ENCODE measurements at places on chromosomes 2 and 18.

DNA sequence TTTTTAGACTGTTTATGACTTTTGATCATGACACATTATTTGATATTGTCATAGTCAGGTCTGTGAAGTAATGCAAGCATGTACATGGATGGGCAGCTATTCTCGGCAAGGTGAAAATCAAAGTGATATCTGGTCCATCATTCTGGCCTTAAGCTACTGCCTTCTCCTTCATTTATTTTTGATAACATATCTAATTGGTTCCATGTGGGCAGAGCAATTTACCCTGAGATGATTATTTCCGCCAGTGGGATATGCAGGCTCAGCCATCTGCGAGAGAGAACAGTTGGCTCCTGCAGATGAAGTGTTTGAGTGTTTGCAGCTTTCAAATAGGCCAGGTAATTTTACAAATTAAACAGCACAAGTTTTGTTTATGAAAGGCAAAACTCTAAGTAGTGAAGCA, 116.4 kb downstream of the LYPD6 start:
- peak; percentile 12 for DNase-seq

DNA sequence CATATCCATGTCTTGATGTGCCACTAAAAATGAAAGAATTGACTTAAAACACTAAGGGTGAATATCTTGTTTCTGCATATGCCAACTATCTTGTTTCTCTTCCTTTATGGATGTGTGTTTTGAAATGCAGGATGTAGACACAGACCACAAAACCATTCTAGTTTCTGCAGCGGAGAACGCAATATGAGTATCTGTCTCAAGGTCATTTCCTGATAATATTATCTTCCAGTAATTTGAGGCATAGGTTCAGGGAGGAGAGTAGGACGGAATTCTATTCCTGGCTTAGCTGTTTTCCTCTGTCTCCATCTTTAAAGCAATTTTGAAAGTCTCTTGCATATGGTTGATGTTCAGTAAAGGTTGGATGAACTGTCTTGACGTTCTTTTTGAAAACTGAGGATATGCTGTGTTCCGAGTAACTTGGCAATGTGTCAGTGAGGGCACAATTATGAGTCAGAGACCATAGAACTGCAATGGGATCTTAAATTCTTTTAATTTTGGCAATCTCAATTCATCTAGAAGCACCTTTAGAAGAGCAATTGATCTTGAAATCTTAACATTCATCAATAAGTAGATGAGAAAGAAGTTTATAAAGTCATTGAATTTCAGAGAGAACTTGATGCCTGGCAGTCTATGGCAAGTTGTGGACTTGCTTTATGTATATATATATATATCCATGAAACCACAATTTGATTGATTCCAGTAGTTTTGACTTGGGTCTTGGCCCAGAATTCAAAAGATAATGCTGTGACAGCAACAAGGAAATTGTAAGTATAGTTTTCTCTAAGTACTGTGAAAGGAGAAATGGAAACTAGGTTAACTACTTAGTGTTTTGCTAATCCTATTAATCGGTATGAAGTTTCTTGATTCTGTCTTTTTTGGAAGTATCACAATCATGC, 24.8 kb downstream of the RAB27B start:
- DNase-seq: no peak

GRCh38 chr18:77077941-77078689, 54.5 kb downstream of the MBP start:
- DNase-seq: no peak

DNA sequence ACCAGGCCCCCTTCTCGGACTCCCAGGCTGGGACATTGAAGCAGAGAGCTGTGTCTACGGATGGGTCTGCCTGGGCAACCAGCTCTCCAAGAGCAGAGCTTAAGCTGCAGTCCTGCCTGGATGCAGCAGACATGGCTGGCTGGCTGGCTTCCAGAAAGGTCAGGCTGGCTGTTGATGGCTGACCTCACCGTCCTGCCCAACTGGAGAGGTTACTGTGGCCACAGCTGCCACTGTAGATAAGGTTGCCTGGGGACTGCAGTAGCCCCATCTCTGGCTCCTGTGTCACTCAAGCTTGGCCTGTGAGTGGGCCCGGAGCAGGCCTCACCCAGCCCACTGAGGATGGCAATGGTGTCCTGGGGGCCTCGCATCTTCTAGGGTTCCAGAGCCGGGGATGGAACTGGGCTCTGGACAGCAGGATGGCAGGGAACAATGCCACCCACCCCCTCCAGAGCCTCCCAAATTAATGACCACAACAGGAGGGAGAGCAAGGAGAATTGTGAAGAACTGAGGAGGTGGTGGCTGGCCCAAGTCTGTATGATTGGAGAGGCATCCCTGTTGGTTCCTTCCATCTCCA, 37.0 kb upstream of the FOSL2 start:
- DNase-seq: no peak

GRCh38 chr18:44229693-44230108, 451.0 kb upstream of the SETBP1 start:
- DNase-seq: no peak

DNA sequence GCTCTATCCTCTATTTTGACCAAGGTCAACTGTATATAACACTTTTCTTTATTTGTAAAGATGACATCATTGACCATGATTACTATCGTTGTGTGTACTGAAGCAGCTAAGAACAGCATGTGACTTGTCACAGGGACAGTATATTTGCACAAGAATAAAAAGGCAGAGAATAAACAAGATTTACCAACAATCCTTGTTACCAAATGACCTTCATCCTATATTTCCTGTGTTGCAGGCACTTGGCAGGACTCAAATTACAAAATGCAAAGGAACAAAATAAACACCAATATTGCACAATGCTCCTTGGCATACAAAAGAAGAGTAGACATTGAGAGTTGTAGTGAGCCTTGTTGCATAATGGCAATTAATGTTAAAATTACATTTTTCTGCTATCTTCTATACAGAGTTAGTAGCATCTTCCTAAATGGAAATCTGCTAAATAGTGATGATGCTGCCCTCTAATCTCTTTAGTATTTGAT, 61.8 kb downstream of the RFTN2 start:
- DNase-seq: peak; percentile 68

DNA sequence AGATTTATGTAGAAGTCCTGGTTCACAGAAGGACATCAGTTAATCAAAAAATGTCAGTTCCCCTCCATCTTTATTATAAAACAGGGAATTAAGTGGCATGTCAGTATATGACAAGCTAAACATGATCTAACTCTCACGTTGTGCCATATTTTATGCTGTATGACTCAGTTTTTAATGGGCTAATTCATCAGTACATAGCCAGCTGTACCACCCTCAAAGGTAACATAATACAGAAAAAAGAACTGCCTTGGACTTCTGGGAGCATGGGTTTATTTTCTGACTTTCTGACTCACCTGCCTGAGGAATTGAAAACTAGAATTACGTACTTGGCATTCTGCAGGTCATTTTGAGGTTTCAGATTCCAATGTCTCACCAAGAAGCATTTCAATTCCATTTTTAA, 135.7 kb downstream of the CMPK2 start:
- no peak for DNase-seq

GRCh38 chr2:44793322-44793870, 148.1 kb upstream of the SIX3 start:
- DNase-seq: no peak

- no peak for DNase-seq
Measured at GRCh38 chr2:44116319-44116718, 52.4 kb upstream of the PPM1B start.

DNA sequence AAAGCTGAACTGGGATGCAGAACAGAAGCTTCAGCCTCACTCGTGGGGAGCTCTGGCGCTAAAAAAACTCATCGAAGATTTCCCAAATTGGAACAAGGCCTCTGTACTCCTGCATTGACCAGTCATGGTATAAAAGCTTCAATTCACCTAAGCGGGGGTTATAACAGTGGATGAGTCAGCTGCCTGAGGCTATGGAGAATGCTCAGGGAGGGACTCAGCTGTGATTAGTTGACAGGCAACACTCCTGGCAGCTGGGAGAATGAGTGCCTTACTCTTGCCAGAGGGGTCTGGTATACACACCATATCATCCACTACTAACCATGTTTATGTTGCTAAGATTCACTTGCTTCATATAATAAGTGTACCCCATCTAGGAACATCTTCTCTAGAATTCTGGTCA, 350.6 kb upstream of the VRK2 start:
- DNase-seq: peak; percentile 44

- DNase-seq: no peak
Measured at GRCh38 chr2:30385327-30385726, 61.7 kb upstream of the LCLAT1 start.

GRCh38 chr18:8450898-8451665, 158.2 kb upstream of the RAB12 start:
- no peak for DNase-seq

DNA sequence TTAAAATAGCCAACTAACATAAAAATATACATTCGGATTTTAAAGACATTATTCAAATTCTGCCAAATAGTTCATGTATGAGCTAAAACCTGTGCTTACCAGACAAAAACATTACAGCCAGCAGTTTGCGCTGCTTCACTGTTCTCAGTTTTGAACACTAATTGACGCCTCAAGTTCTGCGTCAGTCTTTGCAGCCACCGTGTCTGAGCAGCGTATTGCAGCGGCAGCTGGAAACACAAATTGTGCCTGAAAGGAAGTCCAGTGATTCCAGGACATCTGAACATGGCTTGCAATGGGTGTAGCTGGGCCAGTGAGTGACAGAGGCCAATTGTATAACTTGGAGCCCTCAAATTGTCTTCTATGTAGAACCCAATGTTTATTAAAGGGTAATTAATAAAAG, 267.6 kb downstream of the TFCP2L1 start:
- DNase-seq: no peak

DNA sequence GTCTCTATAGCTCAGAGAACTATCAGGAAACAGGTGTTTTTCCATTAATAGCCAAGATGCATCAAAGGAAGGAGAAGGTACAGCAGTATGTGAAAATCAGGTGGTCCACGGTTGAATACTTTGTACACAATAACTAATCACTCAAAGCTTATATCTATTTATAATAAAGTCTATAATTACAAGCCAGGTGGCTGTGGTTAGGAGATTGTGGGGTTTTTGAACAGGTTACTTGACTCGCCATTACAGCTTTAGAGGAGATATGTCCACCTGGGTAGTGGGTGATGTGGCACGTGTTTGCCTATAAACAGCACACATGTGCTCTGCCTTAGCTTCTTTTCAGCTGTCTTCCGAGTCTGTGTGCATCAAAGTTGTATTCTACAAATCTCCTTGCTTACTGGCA, 892.2 kb upstream of the ZEB2 start:
- DNase-seq: peak; percentile 25

DNA sequence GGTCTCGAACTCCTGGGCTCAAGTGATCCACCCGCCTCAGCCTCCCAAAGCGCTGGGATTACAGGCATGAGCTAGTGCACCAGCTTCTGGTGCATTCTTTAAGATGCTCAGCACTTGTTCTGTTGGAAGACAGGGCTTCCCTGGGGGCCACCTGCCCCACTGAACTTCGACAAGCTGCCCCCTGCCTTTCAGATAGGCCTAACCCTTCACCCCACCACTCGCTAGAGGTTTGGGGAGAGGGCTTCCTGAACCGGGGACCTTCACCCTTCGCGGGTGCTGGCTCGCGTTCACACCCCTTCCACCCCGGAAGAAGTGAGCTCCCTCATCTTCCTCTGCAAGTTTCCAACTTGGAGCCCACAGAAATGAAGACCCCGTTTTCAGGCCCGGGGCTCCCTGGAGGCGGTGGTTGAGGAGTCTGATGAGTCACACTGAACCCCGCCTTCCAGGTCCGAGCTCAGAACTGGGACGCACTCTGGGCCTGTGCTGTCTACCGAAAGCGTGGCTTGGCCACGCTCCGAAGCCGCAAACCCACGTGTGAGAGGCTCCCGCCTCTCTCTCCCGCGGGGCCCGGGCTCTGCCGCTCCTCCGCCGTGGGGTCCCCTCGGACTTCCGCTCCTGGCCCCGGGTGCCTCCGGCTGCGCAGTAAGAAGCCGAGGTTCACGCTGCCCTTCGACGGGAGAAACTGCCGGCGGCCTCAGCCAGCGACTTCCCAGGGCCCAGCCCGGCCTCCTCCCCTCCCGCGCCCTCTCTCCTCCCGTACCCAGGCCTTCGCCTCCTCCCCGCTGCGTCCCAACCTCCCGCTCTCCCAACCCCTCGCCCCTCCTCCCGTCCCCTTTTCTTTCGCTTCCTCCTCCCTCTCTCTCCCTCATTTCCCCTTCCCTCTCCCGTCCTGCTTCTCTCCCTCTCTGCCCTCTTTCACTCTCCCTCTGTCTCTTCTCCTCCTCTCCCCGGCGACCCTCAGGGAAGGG, 47.5 kb upstream of the SP3 start:
- DNase-seq: no peak

DNA sequence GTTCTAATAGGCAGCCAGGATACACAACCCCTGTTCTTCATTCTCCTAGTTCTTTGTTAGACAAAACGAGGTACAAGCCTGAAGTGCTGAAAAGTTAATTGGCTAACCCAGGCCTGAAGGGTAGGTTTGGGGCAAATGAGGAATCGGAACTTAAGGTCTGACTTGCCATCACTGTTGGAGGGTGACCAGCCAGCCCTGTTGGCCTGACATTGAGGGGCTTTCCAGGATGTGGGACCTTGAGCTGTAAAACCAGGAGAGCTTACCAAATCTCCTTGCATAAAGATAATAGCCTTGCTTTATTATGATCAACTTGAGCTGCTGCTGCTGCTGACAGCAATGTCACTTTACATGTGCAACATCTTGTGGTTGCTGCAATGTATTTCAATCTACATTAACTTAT, 256.0 kb downstream of the VAPA start:
- no peak for DNase-seq

DNA sequence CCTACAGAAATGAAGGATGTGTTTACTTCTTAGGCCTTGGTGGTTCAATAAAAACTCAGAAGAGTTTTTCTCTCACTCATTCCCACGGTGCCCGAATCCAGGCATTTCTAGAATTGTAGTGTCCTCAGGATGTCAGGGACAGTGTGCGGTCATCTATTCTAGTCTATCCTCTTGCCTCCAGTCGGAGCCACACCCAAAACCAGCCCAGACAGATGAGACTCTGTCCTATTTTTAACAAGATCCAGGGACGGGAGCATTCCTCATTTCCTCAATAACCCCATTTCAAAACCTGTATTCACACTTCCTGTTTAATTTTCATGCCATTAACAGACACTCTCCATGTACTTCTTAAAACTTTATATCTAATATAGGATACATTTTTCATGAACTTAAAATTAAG, 11.6 kb upstream of the RBMS1 start:
- DNase-seq: no peak

GRCh38 chr2:239724194-239724849, 300.8 kb downstream of the NDUFA10 start:
- no peak for DNase-seq

- no peak for DNase-seq
Measured at GRCh38 chr2:65660340-65660739, 227.9 kb upstream of the SPRED2 start.

DNA sequence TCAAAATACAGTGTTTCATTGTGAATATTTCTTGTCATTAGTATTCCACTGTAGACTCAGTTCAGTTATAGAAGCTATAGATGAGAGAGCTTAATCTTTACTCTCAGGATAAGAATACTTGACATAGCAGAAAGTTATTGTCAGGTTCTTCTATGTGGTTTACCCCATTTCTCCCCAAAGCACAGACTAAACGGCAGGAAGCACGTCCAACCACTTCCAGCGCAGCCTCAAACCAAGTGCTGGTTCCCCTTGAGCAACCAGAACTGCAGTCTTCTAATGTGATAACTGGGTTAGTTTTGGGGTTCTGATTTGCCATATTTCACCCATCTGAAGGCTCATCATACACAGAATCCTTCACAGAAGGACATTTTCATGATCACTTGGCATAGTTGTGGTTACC, 324.7 kb downstream of the SLC8A1 start:
- no peak for DNase-seq

GRCh38 chr2:64750001-64750816, 96.5 kb upstream of the SERTAD2 start:
- DNase-seq: peak; percentile 51

- peak; percentile 54 for DNase-seq
Measured at GRCh38 chr2:108988796-108989713, at the start of gene EDAR. Gene EDAR, minus strand, starts transcription at chr2:108989220. Its CDS starts 58,206 bp downstream, at chr2:108931014.

- DNase-seq: no peak
Measured at GRCh38 chr2:15421753-15422152, 139.4 kb downstream of the NBAS start.
